ENCODE measurements at places on chromosomes 16 and 17. TPM values are rescaled to one million over a fixed set of nuclear protein-coding genes. Genes with fewer than 3 reads are reported as not detected.

SLC2A4 gene
- 0.22 TPM for total RNA-seq

MEIOB gene
- total RNA-seq, result not detected

TACO1 gene
- 23.5 TPM for total RNA-seq

SPPL2C gene
- not detected for total RNA-seq

ROGDI gene
- total RNA-seq, result 15.5 TPM

KRTAP3-1 gene
- not detected for total RNA-seq

PRRT2 gene
- total RNA-seq, result 0.44 TPM

CCL8 gene
- not detected for total RNA-seq

TLCD2 gene
- 5.3 TPM for total RNA-seq

KRTAP4-8 gene
- not detected for total RNA-seq

CES3 gene
- not detected for total RNA-seq

TP53TG3 gene
- total RNA-seq, result not detected

OR1A1 gene
- total RNA-seq, result not detected

ANKFN1 gene
- total RNA-seq, result not detected

CLUH gene
- 42.7 TPM for total RNA-seq

SDK2 gene
- under 0.01 TPM for total RNA-seq

TEKT5 gene
- under 0.01 TPM for total RNA-seq

ZNF174 gene
- total RNA-seq, result 9.3 TPM

EVPL gene
- total RNA-seq, result not detected

BEAN1 gene
- 0.43 TPM for total RNA-seq

TPSB2 gene
- total RNA-seq, result not detected

HOXB6 gene
- total RNA-seq, result 0.29 TPM

FXR2 gene
- total RNA-seq, result 60.8 TPM

TMEM92 gene
- total RNA-seq, result not detected

SLC13A5 gene
- not detected for total RNA-seq

ZNF385C gene
- not detected for total RNA-seq

TM4SF5 gene
- total RNA-seq, result not detected

NOG gene
- total RNA-seq, result 3.0 TPM

TNP2 gene
- not detected for total RNA-seq

COX10 gene
- 14.2 TPM for total RNA-seq

RAD51D gene
- 7.2 TPM for total RNA-seq

C16orf54 gene
- total RNA-seq, result not detected

SMYD4 gene
- total RNA-seq, result 14.2 TPM

SPN gene
- not detected for total RNA-seq
